ENCODE measurements at places on chromosomes 1 and 21.

DNA sequence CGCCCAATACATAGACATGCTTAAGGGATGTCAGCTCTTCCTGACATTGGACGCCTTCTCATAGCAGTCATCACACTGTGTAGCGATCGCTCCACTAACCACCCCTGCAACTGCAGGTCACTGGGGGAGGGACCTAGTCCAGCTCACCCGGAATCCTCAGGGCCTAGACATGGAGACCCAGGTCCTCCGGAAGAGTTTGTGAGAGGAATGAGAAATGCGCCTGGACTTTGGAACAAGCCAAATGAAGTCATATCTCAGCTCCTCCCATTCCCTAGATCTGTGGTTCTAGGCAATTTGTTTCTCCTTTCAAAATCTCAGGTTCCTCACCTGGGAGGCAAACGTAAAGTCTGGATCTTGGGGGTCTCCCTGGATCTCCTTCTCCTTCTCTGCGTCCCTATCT lies 253.3 kb downstream of the KAZN start:
- DNase-seq = no peak

DNA sequence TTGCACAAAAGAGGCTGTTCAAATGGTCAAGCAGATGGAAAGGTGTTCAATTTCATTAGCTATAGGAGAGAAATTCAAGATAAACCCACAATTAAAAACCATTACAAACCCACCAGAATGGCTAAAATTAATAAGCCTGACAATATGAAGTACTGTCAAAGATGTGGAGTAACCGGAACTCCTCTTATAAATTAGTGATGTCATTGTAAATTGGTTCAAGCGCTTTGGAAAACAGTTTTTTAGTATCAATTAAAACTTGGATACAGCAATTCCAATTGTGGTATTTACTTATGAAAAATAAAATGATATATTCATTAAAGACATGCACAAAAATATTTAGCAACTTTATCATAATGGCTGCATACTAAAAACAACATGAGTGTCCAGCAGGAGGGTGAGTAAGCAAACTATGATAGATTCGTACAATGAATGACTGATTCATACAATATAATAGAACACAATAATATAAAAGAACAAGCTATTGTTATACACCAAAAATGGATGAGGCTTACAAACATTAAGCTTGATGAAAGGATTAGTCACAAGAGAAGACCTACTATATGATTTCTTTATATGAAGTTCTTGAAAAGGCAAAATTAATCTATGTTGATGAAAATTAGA lies 38.4 kb upstream of the FGGY start:
- DNase-seq = no peak

GRCh38 chr1:55524006-55524405 lies 308.8 kb upstream of the USP24 start:
- no peak for DNase-seq

GRCh38 chr1:167186771-167187170 lies 33.9 kb upstream of the POU2F1 start:
- DNase-seq = no peak

DNA sequence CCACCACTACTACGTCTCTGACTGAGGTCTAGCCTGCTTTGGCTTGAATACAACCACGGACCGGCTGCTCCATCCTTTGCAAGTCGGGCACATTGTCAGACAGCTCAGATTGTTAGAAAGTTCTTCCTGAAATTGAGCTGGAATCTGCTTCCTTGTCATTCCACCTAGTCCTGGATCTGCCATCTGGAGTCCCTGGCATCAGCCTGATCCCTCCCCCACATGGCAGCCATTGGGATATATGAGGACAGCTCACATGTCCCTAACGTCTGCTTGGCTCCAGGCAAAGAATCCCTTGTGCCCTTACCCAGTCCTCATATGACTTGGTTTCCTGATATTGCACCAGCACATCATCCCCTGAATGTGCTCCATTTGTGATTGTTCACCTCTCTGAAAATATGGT lies 56.3 kb upstream of the SYT6 start:
- DNase-seq = no peak

DNA sequence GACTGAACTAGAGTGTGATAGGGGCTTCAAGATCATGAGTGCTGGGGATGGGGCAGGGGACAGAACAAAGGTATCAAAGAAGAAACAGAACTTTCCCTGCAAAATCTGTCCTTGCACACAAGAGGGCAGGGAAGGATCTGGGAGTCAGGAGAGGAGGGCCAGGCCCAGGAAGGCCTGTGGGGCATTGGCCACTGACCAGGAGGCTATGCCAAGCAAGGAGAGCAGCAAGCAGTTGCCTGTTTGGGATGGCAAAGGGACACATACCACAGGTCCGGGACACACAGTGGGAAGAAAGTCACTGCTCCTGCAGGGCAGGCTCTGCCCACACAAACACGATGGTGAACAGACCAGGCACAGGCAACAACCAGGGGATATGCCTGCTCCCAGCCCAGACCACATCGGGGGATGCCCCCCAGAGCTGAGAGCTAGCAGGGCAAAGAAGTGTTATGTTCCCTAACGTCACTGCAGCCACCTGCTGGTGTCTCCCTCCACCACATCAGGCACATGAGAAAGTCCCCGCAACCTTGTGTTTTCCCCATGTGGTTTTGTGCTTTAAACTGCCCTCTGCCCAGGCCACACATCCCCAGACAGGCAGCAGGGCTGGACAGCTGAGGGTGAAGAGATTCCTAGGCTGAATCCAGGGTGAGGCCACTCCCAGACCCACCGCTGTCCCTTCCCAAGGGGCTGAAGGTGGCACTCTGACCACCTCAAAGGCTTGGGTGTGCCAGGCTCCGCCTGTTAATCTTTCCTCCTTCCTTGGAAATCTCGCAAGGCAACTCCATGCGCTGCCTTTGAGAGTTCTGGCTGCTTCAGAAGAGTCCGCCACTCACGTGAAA lies 53.6 kb downstream of the KIF21B start:
- DNase-seq = no peak

- DNase-seq = no peak
Observed at GRCh38 chr1:8902765-8903164, 24.3 kb upstream of the ENO1 start.

DNA sequence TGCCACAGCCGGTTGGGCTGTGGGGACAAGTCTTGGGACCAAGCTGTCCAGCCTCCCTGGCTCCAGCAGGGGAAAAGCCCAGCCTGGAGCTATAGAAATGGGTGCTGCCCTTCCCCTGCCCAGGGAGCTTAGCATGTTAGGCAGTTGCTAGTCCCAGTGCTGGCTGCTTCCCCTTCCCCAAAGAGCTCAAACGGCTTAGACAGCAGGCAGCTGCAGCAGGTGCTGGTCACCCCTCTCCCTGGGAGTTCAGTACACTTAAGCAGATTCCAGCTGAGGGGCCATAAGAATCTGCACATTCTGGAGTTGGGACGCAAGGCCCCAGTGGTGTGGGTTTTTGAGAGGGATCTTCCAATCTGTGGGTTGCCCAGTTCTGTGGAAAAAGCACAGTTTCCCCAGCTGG lies 11.1 kb upstream of the REG4 start:
- no peak for DNase-seq

DNA sequence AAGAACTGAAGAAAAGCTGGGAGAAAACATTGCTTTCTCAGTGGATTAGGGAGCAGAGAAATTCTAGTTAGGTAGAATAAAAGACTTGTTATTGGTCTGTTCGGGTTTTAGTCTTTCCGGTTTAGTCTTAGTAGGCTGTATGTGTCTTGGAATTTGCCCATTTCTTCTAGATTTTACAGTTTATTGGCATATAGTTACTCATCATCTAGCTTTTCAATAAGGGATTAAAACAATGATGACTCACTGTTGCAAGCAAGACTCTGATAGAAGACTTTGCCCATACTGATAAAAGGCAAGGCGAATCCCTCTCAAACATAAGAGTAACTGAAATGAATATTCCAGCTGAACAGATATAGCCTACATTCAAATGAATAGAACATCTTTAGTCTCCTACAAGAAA lies 62.3 kb downstream of the GPR137B start:
- no peak for DNase-seq

GRCh38 chr1:24641646-24642151 lies 1.4 kb upstream of the SRRM1 start:
- DNase-seq = peak; percentile 32

GRCh38 chr1:221473411-221473810 lies 268.5 kb downstream of the DUSP10 start:
- no peak for DNase-seq

- DNase-seq = no peak
Observed at GRCh38 chr1:193919827-193920226, 733.4 kb upstream of the B3GALT2 start.

GRCh38 chr1:23020706-23021405 lies 1.6 kb downstream of the KDM1A start:
- DNase-seq = no peak

DNA sequence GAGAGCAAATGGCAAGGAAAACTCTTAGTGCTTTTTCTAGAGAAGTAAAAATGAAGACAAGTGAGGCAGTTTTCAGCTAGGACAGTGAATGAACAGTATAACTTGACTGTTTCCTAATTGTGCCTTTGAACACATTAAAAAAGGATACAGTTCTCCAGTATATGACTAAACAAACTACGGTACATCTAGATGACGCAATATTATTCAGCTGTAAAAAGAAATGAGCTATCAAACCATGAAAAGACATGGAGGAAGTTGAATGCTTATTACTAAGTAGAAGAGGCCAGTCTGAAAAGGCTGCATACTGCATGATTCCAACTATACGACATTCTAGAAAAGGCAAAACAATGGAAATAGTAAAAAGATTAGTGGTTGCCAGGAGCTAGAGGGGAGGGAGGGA lies 206.3 kb downstream of the SIPA1L2 start:
- no peak for DNase-seq

DNA sequence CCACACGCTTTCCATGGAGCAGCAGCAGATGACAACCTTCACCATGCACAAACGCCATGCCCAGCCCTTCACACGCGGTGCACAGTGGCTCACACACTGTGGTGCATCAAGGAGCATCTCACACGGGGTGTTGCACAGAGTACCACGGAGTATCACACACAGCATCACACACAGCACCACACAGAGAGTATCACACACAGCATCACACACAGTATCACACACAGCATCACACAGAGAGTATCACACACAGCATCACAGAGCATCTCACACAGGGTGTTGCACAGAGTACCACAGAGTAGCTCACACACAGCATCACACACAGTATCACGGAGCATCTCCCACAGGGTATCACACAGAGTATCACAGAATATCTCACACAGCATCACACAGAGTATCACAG lies 122.2 kb upstream of the RAB4A start:
- DNase-seq = no peak

GRCh38 chr1:155253797-155254196 lies 1.5 kb downstream of the ENTREP3 start:
- DNase-seq = no peak

DNA sequence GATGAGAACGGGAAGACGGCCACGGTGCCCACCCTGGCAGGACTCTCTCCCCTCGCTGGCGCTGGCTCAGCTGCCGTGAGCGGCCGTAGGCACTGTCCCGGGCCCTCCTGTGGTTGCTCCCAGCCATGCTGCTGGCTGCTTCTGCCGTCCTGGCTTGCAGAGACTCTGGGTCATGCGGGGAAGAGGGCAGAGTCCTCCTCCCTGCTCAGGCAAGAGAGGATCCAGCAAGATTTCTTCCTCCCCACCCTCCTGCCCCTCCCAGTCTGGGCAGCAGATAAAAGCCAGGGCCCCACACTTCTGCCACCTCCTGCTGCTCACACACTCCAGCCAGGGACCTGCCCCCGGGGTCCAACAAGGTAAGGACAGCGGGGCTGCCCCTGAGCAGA lies 60.1 kb downstream of the AGPAT3 start:
- no peak for DNase-seq

GRCh38 chr1:205974712-205975111 lies 28.5 kb downstream of the RAB7B start:
- DNase-seq = no peak

GRCh38 chr1:165259236-165259635 lies 97.3 kb downstream of the LMX1A start:
- no peak for DNase-seq

DNA sequence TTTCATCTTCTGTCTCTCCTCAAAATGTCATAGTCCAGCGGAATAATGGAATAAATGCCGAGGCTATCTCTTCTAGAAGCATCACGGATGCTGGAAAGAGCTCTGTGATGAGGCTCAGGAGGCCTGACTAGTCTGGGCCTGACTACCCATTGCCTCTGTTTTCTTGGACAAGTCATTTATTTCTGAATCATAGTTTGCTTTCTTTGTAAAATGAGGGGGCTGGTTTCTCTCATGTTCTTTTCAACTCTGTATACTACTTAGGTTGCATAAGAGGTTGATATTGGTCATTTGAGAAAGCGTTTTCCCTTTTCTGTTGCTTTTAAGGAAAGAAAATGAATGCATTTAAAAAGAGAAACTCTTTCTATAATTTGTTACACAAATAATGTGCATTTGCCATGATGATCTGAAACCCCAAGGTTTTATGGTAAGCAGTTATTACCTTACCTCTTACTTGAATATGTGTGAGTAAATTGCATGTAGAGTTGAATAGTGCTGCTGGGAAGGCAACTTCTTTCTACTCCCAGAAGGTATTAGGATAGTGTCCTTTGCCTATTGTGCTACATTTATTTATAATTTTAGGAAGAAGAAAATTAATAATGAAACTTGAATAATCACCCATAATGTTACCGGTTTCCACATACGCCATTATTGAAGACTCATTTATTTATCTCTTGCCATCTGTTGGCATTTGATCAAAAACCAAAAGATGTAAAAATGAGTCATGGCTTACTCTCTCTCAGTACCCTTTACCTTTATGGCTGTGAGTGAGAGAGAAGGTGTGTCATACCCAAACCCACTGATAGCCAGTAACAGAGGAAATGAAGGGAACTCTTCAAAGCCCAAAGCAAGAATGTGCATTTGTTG lies 179.1 kb downstream of the FASLG start:
- DNase-seq = no peak

DNA sequence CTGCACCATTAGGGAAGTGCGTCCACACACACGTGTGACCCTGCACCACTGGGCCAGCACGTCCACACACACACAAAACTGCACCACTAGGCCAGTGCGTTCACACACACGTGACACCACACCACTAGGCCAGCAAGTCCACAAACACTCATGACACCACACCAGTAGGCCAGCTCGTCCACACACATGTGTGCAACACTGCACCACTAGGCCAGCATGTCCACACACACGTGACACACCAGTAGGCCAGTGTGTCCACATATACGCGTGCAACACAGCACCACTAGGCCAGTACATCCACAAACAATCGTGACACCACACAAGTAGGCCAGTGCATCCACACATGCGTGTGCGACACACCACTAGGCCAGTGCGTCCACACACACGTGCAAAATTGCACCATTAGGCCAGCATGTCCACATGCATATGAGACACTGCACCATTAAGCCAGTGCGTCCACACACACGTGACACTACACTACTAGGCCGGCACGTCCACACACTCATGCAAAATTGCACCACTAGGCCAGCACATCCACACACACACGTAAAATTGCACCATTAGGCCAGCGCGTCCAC lies 235.0 kb downstream of the SLC45A1 start:
- DNase-seq = no peak
